ENCODE measurements at places on chromosomes 16 and 17.

- no peak for DNase-seq
Observed at GRCh38 chr17:19390951-19391350, 4.0 kb upstream of the MFAP4 start.

- DNase-seq = peak; percentile 90
Observed at GRCh38 chr17:58338841-58339754, 10.5 kb upstream of the TSPOAP1 start.

- DNase-seq = no peak
Observed at GRCh38 chr16:87250431-87250960, 66.7 kb downstream of the C16orf95 start.

- DNase-seq = no peak
Observed at GRCh38 chr17:12680407-12680897, 14.8 kb downstream of the MYOCD start.

- no peak for DNase-seq
Observed at GRCh38 chr16:12158428-12158827, 181.9 kb downstream of the SNX29 start.
